ENCODE measurements at places on chromosomes 5 and 9.

GRCh38 chr9:134069480-134070399, 1.9 kb upstream of the BRD3 start:
- no peak for DNase-seq

DNA sequence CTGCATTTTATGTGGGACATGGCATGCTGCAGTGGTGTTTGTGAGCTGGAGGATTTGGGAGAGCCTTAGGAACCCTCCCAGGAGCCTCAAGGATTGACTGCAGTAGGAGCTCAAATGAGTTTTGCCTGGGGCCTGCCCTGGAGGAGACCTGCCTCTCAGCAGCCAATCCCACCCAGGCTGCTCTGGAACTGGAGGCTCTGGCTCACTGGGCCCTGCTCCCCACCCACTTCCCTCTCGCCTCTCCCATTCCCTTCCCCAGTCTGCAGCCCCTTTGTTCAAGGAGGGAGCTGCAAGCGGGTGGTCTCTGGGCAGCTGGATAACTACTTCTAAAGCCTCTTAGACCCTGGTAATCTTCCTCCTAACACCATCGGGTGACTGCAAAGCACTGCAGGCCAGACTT, 24.2 kb downstream of the KCNIP1 start:
- DNase-seq, result no peak

- no peak for DNase-seq
Measured at GRCh38 chr9:21817176-21817575, 14.7 kb downstream of the MTAP start.

- DNase-seq, result no peak
Measured at GRCh38 chr9:93065135-93065720, 6.7 kb downstream of the SUSD3 start.

DNA sequence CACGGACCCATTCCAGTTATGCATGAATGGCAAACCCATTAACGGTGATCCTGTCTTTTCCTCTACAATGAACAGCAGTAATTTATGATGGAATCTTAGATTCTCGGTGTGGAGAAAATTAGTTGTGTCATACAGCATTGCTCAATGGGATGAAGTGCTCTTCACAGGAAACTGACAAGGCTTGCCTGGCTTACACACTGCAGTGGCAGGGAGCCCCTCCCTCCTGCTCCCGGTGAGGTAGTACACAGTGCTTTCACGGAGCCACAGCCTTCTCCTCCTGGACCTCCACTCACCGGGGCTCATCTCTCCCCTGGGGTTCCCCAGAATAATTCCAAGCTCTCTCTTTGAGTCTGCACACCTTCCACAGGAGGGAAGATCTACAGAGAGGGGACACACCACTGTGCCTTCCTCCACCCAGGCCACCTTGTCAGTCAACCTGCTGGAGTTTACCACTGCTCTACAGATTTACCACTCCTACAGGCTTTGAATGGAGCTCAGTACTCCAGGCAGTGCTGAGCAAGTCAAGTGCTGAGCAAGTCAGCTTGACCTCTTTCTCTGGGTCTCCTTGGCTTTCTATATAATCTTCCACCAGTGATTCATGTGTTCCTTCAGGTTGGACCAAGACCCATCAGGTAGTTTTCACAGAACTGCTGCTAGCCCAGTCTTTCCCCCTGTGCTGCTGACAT, 59.1 kb upstream of the TBC1D2 start:
- no peak for DNase-seq

GRCh38 chr9:127530206-127530941, 79.1 kb downstream of the LRSAM1 start:
- no peak for DNase-seq

DNA sequence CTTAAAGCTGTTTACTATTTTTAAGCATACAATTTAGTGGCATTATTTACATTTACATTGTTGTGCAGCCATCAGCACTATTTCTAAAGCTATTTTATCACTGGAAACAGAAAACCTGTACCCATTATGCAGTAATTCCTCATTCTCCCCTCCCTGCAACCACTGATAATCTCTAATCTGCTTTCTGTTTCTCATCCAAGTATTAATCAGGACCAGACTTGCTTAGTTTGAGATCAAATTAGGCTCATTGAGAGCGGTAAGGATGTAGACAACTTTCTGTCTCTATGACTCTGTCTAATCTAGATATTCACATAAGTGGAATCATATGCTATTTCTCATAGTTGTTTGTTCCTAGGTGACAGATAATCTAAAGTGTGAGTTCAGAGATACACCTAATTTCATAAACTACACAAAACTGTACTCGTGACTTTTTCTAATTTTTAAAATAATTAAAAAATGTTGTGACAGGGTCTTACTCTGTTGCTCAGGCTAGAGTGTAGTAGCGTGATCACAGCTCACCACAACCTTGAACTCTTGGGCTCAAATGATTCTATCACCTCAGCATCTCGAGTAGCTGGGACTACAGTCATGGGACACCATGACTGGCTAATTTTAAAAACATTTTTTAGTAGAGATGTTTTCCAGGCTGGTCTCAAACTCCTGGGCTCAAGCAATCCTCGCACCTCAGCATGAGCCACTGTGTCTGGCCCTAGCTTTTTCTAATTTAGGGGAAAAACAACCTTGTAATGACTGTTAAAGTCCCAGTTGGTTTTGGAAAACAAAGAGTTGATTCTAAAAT, 37.6 kb downstream of the BDP1 start:
- DNase-seq, result no peak

GRCh38 chr9:83570359-83570758, 32.2 kb upstream of the FRMD3 start:
- no peak for DNase-seq

GRCh38 chr5:72383280-72383679, 63.1 kb downstream of the PTCD2 start:
- no peak for DNase-seq

DNA sequence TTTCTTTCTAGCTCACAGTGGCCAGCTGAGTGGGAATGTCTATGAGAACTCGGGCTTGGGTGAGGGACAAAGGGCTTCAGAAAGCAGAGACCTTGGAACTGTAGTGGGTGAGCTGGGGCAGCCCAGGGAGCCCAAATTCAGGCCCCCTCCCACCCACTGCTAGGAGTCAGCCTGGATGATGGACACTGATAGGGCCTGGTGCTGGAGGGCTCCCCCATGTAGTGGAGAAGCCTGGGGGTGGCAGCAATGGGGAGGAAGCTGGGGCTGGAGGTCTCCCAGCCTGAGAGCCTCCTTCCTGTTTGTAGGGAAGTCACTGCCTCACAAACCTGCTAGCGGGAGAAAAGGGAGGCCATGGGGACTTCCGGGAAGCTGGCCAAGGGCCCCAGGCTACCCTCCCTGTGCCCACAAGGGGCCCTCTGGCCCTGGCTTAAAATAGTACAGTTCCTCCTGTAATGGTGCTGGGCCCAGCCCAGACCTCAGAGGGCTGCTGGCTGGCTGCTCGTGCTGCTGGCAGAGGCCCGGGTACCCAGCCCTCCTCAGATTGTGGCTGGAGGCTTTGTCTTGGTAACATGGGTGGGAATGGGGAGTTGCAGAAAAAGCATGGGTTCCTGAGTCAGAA, 6.3 kb upstream of the NR5A1 start:
- peak; percentile 34 for DNase-seq

- DNase-seq, result no peak
Measured at GRCh38 chr9:127485995-127486394, 34.7 kb downstream of the LRSAM1 start.

DNA sequence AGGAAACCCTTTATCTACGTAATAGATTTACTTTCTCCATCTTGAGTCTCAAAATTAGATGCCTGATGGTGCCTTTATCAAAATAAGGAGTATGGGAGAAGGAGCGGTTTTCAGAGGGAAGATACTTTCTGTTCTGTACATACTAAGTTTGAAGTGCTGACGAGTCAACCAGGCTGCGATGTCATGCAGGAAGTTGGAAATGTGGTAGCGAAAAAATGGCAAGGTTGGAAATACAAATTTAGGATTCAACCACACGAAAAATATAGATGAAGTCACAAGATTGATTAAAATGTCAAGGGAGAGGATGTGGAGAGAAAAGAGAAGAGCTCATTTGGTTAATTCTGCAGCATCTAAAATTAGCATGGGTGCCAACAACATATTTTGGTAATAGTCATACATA, 129.5 kb downstream of the FOXD1 start:
- no peak for DNase-seq

DNA sequence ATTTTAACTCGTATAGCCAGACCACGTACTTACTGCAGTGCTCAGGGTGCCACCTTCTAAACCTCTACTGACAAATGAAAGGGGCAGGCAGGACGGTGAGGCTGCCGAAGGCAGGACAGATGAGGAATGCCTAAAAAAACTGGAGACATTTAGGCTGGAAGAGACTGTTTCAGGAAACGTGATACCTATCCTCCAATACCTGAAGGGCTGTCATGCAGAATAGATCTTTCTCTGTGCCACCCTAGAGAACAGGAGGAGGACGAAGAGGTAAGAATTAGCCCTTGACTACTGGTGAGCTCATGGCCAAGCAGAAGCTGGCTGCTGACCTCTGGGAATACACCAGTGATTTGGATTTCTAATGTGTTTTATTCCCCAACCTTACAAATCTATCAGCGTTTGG, 139.4 kb downstream of the EFNA5 start:
- DNase-seq, result no peak

GRCh38 chr5:175337680-175338079, 106.3 kb downstream of the DRD1 start:
- no peak for DNase-seq

GRCh38 chr5:141680751-141681201, 1.3 kb downstream of the ARAP3 start:
- no peak for DNase-seq

DNA sequence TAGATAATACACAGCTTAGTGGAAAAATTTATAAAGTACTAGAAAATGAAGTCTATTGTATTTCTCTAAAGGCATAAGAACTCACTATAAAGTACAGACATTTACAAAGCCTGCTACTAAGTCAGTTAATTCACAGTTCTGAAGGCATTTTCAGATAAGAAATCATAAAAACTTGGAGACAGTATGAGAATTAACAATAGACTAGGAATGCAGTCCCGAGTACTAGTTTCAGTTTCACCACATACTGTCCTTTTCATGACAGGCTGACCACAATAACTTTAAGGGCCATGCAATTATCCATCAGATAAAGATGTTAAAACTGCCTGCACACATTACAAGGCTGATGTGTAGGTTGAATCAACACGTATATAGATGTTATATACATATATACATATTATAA, 362.6 kb upstream of the SMC2 start:
- DNase-seq, result no peak

- no peak for DNase-seq
Measured at GRCh38 chr9:3758816-3759576, 233.2 kb upstream of the RFX3 start.

DNA sequence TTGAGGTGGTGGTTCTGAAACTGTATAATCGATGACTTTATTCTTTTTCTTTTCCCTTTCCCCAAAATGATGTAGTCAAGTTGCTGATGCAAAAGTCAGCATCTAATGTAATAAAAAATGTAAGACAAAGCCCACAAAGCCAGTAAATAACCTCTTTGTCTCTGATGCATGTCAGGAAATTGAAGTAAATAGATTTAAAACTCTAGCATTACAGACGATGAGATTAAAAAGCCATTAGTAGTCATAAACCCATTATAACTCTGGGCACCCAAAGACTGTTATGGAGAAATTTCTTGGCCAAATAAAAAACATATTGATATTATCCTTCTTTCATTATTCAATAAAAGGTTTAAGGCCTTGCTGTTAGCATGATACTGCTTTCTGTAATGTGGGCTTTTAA, 548.7 kb downstream of the TUSC1 start:
- DNase-seq, result no peak

GRCh38 chr5:139647506-139648204, 494 bp upstream of the CXXC5 start:
- DNase-seq, result no peak

DNA sequence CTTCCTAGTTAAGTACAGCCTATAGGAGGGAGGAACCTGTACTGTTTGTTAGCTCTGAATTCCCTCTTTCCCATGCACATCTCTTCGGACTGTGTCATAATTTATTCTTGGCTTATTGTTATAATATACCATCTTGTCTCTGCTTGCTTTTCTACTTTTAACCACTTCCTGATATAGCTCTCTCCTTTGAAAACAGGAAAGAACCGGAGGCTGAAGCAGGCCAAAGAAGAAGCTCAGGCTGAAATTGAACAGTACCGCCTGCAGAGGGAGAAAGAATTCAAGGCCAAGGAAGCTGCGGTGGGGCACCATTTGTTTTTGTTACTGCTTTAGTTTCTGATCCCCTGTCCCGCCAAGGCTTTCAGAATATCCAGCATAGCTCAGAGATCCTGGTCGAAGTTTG, 4.8 kb downstream of the ATP6V1G1 start:
- no peak for DNase-seq

DNA sequence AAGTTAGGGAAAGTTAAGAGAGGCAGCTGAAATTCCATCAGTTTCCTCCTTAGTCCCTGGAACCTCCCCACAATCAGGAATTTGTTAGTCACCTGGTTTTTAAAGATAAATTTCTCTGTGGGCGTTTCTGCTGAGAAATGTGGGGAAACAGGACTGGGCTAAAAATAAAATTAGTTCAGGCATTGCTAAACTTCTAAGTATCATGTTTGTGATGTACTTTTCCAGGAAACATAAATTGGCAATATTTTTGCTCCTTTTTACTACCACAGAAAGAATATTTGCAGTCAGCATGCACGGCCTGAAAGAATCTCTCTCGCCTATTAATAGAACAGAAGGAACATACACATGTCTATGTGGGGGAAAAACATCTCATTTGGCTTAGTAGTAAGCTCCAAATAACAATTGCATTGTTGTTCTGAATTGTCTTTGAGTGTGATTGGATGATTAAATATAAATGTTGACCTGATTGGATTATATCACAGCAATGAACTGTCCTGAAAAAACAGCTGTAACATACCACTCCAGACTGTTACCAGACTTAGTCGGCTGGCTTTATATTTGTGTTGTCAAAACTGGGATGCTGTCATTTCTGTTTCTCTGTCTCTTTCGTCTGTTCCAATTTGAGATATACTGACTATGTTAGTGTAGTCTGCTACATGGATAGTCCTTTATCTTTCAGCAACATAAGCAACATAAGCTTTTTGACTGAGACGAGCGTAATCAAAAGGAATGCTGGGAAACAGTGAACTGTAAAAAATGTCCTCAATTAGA, 12.9 kb downstream of the TJP2 start:
- no peak for DNase-seq

DNA sequence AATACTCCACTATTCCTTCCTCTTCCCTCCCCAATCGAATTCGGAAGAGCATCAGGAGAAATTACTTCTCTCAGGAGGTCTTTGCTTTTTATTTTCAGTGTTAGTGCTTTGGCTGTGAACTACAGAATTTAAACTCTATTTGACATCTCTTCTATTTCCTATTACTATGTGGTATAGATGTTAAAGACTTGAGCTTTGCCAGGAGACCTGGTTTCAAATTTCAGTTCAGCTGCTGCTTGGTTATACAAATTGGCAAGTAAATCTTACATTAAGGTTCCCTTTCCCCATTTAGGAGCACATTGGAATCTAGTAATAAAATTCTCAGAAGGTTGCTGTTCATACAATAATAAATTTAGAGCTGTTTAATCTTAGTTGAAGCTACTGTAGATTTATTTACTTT, 13.1 kb downstream of the UHRF2 start:
- DNase-seq, result no peak

- DNase-seq, result no peak
Measured at GRCh38 chr9:107363516-107364152, 80.6 kb downstream of the RAD23B start.
